Inflammatory macrophage (primary cell): ENCODE measurements at places on chromosomes 12 and 14.

- no peak for DNase-seq
Observed at GRCh38 chr14:49923442-49923841, 30.6 kb downstream of the ARF6 start.

GRCh38 chr14:51872396-51872795 is 12.0 kb downstream of the GNG2 start:
- DNase-seq = no peak

- peak; percentile 58 for DNase-seq
Observed at GRCh38 chr14:25103271-25103670, 53.3 kb upstream of the STXBP6 start.

GRCh38 chr12:46959502-46959901 is 119.9 kb upstream of the PCED1B start:
- DNase-seq = peak; percentile 53

GRCh38 chr12:123388177-123388950 is 4.4 kb downstream of the KMT5A start:
- peak; percentile 65 for DNase-seq

DNA sequence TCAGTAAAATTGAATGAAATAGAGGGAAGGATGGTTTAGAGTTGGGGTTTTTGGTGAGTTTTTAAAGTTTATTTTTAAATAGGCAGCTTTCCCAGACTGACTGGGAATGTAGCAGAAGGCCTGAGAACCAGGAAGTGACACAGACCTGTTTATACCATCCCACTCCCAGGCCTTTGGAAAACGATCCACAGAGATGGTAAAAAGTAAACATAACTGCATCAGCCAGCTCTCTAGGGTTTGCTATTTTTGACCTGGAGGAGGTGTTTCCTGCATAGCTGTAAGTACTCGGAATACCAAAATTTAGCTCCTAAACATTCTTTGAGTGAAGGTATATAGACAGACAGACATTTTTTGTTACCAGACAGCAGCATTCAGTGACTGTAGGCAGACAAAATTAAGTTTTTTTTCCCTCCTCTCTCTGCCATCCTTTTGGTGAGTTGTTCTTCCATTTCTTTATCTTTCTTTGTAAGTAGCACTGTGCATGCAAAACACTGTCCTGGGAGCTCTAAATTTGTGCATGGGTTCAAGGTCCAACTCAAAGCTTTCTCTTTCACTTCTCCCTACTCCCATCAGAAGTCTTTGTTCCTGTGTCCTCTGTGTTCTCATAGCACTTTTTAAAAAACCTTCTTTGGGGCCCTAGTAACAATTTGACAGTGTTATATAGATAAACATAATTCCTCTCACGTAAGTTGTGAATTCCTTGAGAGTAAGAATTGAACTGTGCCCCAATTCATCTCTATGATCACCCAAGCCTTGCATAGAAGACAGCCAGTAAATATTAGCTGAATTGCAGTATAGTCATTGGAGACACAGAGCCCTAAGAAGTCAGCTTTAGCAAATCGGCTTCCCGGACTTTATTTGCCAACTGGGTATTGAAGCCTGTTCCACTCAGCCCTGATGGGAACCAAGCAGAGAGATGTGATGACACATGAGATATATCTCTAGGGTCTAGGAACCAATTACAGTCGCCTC is 37.4 kb downstream of the SUSD6 start:
- DNase-seq = no peak

DNA sequence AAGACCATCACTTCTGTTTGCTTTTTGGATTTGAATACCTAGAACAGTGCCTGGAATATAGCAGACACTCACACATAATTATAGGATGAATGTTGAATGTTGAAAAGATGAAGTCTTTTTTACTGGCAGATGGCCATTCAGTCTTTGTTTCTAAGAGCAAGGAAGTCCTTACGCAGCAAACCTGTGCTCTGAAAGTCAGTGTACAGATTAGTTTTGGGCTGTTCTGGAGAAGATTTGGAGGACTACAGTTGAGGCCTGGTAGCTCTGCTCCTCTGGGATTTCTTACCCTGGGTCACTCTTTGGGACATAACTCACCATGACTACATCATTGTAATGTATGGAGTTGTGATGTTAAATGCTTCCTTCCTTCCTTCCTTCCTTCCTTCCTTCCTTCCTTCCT is 3.3 kb downstream of the OR4E2 start:
- DNase-seq = no peak

GRCh38 chr12:19695244-19696098 is 256.2 kb downstream of the AEBP2 start:
- no peak for DNase-seq

DNA sequence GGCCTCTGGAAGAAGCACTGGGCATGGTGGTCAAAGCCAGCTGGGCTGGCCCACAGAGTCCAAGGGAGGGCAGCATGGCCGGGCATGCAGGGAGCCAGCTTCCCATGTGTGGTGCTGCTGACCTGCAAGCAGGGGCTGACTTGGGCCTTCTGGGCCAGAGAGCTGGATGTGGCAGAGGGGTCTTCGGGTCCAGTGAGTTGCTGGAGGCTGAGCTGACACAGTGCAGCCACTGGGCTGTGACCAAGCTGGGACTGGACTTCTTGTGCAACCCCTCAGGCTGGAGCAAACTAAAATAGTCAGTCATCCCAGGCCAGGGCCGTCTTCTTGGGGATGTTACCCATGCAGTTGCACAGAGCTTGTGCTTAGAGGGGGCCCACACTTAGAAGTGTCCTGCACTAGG is 7.3 kb upstream of the RIN3 start:
- no peak for DNase-seq

- DNase-seq = peak; percentile 56
Observed at GRCh38 chr12:51262758-51263177, 7.4 kb downstream of the SMAGP start.

DNA sequence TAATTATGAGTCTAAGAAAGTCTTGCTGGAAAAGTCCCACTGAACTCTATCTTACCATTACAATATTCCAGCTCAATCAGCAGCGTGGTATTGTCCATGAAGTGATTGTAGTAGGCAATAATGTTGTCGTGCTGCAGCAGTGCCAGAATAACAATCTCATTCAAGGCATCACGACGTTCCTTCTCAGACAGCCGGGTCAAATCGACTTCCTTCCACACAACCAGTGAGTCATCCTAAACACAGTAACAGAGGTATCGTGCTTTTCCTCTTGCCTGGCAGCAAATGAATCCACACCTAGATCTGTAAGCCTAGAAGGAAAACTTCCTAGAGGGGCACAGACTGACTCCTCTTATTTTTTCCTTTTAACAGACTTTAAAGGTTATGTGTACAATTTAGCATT is 2.9 kb downstream of the NEK9 start:
- peak; percentile 73 for DNase-seq

GRCh38 chr12:114944736-114945135 is 260.8 kb upstream of the TBX3 start:
- DNase-seq = no peak

GRCh38 chr14:81427348-81428058 is 27.4 kb upstream of the STON2 start:
- DNase-seq = peak; percentile 64

DNA sequence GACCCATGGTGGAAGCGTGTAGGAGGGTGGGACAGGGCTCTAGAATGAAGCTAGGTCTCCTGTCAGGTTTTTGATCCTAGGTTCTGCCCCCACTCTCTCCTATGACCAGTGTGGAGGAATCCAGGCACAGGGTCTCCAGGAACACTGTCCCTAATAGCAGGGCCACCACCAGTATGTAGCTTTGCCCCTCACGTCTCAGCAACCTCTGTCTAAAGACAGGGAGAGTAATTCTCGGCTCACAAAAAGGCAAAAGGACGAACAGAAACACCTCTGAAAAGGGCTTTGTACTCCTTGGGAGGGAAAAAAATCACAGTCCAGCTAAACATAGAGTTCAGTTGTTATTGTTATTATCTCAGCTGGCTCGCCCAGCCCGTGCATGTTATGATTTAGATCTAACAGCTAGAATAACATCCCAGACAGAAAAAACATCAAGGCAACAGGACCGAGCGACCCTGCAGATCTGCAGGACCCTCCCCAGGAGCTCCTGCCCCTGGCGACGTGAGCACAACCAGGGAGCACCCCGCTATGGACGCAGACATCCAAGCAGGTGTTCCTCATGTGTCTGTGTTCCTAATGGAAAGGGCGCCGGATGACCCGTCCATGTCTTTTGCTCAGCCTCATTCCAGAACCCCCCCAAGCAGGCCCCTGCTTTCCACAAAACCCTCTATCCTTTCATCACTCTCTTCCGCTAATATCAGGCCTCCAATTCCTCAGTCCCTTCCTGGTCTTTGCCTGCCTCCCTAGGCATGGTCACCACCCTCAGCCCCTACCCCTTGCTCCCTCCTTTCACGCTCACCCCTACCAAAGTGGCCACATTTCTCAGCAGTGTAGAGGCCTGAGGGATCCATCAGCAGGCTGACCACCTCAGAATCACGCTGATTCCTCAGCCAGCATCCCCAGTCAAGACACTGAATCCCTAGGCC is 14.2 kb upstream of the SLC6A12 start:
- DNase-seq = no peak

- no peak for DNase-seq
Observed at GRCh38 chr12:94806617-94807016, 156.3 kb upstream of the TMCC3 start.

GRCh38 chr12:131720921-131721320 is 10.0 kb downstream of the SFSWAP start:
- DNase-seq = no peak

GRCh38 chr14:103398427-103399195 is 13.4 kb downstream of the MARK3 start:
- no peak for DNase-seq

GRCh38 chr14:94043756-94044475 is 17.8 kb downstream of the OTUB2 start:
- DNase-seq = no peak

GRCh38 chr14:37153005-37153404 is 19.4 kb downstream of the SLC25A21 start:
- no peak for DNase-seq

- peak; percentile 70 for DNase-seq
Observed at GRCh38 chr12:63777340-63777739, 2.4 kb upstream of the RXYLT1 start.

GRCh38 chr14:36316131-36316530 is 4.3 kb downstream of the MBIP start:
- no peak for DNase-seq

DNA sequence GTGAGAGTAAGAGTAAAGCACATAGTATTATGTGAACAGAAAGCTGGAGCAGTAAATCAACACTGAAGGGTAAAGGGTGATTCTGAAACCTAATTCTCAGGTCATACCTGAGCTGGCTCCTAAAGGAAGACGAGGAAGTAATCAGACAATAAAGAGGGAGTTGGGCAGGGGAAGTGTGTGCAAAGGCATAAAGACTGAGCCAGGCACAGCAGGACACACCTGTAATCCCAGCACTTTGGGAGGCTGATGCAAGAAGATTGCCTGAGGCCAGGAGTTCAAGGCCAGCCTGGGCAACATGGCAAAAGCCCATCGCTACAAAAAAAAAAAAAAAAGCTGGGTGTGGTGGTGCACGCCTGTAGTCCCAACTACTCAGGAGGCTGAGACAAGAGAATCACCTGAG is 9.6 kb downstream of the ARF3 start:
- no peak for DNase-seq

DNA sequence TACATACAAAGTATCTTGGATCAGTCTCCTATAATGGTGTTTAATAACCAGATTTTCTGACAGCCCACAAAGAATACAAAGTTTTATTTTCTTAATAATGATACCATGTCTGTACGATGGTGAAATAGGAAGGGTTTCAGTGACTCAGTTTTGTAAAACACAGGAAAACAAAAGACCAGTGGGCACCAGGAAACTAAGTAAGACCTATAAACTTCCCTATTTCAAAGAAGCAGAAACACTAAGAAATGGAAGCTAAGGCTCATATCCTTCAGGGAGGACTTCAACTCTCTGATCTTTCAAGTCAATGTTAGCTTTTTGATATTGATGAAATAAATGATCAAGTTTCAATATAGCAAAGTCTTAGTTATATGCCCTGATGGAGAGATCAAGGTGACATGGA is 196.0 kb downstream of the DUSP6 start:
- peak; percentile 89 for DNase-seq

DNA sequence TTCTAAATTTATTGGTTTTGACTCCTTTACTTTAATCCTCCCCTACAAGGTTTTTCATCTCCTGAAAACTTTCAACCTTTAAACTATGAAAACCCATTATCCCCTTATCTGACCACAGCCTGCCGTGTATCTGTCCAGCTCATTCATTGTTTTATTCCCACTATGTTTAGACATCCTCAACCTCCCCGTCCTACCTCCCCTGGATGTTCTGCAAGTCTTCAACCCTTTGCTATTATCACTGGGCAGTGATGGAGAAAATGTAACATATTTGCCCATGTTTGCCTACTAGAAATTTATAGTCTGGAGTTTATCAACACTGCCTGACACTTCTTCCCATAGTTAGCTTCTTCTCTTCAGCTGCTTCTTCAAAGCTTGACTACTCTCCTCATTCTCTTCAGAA is 483.4 kb downstream of the PRKD1 start:
- no peak for DNase-seq

GRCh38 chr14:45990252-45990651 is 661.3 kb downstream of the RPL10L start:
- DNase-seq = no peak

DNA sequence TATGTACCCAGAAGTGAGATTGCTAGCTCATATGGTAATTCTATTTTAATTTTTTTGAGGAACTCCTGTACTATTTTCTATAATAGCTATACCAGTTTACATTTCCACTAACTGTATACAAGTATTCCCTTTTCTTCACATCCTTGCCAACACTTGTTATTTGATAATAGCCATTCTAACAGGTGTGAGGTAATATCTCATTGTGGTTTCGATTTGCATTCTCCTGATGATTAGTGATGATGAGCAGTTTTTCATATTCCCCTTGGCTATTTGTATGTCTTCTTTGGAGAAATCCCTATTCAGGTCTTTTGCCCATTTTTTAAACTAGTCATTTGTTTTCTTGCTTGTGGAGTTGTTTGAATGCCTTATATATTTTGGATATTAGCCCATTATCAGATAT is 121.3 kb downstream of the BBS10 start:
- DNase-seq = no peak

DNA sequence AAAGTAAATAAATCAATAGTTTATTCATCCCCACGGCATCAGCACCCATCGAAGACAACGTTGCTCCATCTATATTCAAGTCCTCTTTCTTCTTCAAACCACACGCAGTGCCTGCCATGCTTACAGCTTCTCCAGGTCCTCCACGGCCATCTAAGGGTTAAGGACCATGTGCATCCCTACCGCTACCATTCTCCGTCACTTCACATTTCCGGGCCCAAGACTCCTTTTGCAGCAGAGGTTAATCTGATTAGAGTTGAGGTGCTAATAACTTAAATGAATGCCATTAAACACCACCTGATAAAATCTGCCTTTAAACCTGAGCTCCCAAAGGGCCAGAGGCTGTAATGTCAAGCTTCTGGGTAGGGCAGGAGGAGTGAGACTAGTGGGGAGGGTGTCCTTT is 79.7 kb upstream of the CCND2 start:
- DNase-seq = no peak

GRCh38 chr14:59360923-59361794 is 104.0 kb downstream of the GPR135 start:
- DNase-seq = peak; percentile 78
